NCI-H345 (cell line): ENCODE measurements at places on chromosomes 11 and 22.

DNA sequence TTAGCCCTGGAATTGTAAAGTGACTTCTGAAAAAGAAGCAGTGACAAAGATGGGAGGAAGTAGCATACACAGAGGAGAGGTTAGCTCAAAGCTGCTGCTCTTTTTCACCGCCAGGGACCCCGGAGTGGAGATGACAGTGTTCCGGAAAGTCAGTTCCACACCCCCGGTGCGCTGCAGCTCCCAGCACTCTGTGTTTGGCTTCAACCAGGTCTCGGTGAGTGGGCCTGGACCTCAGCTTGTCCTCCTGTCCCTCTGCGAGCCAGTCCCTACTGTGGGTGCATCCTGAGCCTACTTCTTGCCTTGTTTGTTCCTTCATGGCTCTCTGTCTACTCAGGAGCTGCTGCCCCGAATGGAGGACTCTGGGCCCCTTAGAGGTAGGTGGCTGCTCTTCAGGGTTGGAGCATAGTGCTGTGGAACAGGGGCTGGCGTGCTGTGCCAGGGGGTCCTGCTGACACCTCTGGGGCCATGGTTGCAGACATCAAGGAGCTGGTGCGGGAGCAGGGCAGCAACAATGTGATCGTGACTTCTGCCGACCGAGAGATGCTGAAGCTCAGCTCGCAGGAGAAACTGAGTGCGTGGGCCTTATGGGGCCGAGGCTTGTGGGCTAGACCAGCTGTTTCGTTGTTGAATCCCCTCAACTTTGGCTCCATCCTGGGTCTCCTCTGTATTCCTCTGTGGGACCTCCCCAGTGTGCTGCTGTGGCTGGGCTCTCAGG is 1.7 kb downstream of the PCNX3 start:
- no peak for DNase-seq

- DNase-seq, result no peak
These were observed 11.8 kb upstream of the PDGFD start for GRCh38 chr11:104175769-104176168.

DNA sequence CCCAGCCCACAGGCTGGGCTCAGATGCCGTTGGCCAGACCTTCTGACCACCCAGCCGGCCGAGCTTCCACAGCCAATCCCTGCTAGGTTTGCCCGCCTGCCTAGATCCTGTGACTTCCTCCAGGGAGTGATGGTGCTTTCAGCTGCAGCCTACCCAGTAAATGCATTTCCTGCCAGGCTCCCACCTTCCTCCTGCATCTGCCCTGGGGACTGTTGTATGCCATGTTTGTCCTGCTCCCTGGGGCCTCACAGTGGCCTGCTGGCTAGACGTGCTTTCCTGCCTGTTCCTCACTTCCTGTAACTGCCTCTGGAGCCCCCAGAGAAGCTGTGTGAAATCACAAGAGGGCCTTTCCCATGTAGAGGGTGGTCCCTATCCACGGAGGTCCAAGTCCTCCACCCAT is 86.2 kb downstream of the GALNT18 start:
- DNase-seq, result peak; percentile 41

DNA sequence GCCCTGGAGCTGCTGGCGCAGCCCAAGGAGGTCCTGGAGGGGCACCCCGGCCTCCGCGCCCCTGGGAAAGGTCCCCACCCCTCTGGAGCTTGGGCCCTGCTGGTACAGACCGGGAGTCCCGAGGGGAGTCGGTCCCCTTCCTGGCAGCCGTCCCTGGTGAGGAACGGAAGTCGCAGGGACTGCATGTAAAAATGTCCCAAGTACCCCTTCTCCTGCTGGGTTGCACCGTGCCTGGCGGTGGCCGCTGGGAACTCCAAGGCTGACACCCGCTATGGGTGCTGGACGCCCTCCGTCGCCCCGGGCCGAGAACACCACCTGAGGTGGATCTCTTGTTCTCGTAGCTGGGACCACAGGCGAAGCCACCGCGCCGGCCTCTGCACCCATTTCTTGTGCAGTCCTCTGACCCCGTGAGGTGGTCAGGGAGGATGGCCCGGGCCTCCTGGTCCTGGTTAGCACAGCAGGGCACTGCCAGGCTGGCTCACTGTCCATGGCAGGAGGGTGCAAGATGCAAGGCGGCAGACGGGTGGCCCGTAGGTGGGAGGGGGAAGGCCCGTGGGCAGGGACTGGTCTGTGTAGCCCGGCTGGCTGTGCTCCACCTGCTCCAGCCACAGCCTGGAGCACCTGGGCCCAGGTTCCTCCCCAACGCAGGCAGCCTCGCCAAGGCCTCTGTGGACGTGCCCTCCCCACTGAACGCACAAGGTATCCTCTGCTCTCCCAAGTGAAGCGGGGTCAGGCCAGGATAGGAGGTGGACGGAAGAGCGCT is 165.2 kb downstream of the IGLL1 start:
- DNase-seq, result no peak

DNA sequence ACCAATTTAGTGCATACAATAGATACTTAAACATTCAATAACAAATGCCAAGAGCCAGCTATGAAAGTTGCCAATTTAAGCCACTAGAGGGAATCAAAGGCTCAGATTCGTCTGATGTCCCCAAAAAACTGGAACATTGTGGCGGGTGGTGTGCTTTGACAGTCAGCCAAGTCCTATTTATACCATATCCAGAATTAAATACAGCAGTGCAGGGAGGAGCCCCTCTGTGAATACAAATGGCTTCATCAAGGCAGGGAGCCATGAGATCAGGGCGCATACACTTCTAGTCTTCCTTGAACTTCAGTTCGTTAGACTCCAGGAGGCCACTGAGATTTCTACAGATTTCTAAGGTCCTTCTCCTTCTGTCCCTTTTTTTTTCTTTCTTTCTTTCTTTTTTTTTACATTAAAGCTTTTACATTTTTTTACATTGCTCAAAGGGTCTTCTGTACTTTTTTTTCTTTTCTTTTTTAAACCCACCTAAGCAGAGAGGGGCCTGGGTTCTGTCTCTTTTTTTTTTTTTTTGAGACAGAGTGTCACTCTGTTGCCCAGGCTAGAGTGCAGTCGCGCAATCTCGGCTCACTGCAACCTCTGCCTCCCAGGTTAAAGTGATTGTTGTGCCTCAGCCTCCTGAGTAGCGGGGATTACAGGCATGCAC is 41.5 kb upstream of the HSPA8 start:
- DNase-seq, result peak; percentile 77

DNA sequence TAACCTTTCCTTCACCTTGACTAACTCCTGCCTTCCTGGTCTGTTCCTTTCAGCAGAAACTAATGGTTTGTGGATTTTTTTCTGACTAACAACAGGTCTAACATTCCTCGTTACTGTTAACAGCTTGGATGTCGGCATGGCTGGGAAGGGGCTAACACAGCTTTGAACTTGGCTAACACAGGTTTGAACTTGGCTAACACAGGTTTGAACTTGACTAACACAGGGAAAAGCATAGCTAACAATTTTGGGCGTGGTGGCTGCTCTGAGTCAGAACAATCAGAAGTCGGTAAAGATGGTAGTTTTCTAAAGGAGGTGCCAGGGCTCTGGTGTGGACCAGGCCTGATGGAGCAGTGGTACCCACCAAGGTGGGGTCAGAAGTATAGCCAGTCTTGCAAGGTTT is 16.1 kb downstream of the MIAT start:
- no peak for DNase-seq

- no peak for DNase-seq
These were observed 30.5 kb upstream of the PPARA start for GRCh38 chr22:46119729-46120419.

DNA sequence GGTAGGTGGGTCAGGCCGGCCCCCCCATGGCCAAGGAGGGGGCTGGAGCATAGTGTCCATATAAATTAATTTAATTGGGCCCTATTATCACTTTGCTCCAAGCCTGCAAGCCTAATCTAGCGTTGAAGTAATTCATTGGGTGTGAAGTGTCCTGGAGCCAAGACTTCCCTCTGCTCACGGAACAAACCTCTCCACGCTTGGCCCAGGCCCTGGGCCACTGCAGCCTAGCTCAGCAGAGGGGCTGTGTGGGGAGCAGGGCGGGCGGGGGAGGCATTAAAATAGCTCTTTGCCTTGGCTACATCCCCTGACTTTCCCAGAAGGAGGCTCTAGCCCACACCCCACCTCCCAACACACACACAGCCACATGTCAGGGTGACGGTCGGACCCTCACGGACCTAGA is 73.5 kb downstream of the THAP12 start:
- no peak for DNase-seq

- no peak for DNase-seq
These were observed 271.8 kb downstream of the TBC1D22A start for GRCh38 chr22:47034076-47034808.

DNA sequence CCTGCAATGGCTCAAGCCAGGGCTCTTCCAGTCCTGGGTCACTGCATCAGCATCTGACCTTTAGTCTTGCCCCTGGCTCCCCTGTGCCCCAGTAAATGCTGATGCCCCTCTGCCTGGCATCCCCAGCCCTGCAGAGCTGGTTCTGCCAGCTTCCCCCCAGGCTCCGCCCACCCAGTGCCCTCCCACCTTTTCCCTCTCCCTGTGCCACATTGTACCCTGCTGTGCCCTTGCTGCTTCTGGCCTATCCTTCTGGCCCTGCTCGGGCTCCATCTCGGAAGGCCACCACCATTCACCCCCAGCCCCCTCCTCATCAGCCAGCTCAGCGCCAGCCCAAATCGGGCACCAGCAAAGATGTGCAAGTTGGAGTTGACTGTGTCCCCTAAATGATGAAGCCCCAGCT is 7.4 kb downstream of the CAPN5 start:
- DNase-seq, result no peak

- DNase-seq, result no peak
These were observed 194.3 kb upstream of the MTNR1B start for GRCh38 chr11:92775003-92775676.

- no peak for DNase-seq
These were observed 12.7 kb upstream of the MYO18B start for GRCh38 chr22:25729016-25729995.

DNA sequence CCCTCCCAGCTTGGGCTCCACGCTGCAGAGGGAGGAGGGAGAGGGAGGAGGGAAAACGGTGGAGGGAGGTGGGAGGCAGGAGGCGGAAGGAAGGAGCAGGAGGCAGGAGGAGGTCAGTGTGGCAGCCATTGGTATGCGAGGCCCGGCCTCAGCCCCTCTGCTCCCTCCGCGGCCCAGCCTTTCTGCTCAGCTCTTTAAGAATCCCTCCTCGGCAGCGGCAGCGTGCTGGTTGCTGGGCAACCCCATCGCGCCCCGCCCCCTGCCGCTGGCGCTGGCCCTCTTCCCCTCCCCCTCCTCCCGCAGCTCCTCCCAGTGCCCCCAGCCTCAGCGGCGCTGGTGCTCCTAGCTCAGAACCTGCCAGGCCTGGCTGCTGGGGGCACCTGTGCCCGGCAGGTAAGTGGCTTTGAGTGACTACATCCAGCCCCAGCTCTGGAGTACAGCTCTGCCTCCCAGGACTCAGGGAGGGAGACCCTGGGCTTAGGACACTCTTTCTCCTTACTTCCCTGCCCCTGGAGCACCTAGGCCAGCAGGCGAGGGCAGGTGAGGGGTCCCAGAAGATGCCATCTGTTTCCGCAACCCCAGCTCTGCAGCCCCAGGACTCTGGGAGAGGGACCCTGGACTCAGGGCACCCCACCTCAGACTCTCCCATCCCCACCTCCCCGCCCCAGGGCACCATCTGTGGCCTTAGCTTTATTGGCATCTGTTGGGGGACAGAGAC is 7.2 kb upstream of the FLRT1 start:
- DNase-seq, result peak; percentile 63

DNA sequence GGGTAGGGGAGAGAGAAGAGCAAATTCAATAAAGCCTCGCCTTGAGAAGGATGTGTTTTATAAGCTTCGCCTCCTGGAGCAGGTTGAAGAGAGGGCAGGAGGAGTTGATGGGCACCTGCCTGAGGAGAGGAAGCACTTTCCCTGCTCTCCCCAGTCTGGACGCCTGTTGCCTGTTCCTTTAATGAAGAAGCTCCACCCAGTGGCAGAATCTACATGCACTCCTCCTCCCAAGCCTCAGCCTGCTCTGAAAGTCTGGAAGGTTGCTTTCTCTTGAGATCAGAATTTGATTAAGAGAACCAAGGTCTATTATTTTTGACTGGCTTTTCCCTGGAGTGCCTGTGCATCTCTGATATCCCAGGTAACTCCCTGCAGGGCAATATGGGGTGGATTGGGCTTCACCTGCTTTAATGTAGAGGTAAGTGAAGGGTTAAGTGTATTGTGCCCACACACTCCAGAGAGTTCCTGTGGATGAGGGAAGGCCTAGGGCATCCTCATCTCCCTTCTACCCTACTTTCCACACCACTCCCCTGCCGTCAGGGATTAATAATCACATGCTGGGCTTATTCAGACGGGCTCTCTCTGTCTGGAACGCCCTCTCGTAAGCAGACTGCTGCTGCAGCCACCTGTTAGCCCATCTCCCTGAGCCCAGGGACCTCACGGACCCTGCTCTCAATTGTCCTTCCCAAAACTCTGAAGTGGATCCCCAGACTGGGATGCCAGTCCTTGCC is 22.3 kb downstream of the NTM start:
- no peak for DNase-seq

DNA sequence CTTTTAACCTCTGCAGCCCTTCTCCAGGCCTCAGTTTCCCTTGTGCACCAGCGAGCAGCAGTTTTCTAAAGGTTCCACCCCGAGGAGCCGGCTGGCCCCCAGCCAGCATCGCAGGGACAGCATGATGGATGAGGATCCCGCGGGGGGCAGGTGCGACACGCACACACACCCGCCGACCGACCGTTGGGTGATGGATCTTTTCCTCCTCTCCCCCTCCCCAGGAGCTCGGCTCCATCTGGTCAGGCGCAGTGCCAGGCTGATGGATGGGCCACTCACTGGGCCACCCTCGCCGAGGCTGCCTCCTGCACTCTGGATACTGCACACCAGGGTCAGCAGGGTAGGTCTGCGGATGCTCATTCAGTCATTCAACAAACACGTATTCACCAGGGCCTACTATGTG is 12.8 kb upstream of the CABP7 start:
- DNase-seq, result peak; percentile 57

GRCh38 chr22:45205276-45205925 is 35.3 kb downstream of the KIAA0930 start:
- DNase-seq, result no peak

GRCh38 chr22:49025791-49026493 is 801.7 kb downstream of the BRD1 start:
- peak; percentile 48 for DNase-seq

DNA sequence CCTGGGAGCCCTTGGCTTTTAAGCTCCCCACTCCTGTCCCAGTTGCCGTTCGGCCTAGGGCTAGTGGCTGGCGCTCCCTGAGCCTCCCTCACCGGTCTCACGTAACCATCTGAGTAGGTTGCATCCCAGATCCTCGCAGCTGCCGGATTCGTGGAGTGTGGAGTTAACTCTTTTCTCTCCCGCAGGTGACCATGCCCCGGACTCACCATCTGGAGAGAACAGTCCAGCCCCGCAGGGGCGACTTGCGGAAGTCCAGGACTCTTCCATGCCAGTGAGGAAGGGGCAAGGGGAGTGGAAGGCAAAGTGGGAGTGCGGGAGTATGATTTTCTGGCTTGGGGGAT is 902 bp downstream of the MUS81 start:
- DNase-seq, result no peak
